ENCODE measurements at places on chromosomes 11 and 22.

GRCh38 chr11:91717169-91717568, 507.4 kb upstream of the FAT3 start:
- DNase-seq, result no peak

DNA sequence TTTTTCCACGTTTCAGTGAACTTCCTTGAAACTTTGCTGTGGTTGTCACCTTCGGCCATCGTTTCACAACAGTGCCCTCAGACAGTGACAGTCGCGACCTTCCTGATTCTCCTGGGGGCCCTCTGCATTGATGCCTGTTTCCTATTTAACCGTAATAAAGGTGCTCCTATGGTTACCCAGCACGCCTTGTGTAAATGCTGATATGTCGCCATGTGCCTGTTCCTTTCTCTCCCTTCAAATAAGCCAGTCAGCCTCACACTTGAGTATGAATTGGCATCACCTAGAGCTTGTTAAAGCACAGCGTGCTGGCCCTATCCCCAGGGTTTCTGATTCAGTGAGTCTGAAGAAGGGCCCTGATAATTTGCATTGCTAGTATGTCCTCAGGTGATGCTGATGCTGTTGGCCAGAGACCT, 104.8 kb downstream of the MICAL2 start:
- DNase-seq, result no peak

GRCh38 chr11:12803086-12803826, 129.0 kb downstream of the TEAD1 start:
- no peak for DNase-seq

DNA sequence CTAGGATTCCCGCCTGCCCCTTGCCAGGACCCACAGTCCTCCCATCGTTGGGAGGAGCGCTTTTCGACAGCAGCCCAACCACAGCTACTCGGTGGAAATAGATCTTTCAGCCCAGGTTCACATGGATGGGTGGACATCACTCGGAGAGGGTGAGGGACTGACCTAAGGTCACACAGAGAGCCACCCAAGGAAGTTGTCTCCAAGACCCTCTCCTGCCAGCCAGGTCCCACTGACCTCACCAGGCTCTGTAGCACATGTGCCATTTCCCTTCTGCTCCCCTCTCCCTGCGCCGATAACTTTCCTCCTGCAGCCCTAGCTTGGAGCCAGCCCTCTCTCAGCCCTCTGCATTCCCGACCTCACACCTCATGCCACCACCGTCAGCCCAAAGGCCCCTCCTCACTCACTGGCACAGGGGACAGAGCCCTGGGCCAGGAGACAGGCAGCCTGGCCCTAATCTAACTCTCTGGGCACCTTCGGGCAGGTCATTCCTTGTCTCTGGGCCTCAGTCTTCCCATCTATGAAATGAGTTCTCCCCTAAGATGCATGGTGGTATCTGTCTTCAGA, 4.7 kb downstream of the KCNJ4 start:
- no peak for DNase-seq

DNA sequence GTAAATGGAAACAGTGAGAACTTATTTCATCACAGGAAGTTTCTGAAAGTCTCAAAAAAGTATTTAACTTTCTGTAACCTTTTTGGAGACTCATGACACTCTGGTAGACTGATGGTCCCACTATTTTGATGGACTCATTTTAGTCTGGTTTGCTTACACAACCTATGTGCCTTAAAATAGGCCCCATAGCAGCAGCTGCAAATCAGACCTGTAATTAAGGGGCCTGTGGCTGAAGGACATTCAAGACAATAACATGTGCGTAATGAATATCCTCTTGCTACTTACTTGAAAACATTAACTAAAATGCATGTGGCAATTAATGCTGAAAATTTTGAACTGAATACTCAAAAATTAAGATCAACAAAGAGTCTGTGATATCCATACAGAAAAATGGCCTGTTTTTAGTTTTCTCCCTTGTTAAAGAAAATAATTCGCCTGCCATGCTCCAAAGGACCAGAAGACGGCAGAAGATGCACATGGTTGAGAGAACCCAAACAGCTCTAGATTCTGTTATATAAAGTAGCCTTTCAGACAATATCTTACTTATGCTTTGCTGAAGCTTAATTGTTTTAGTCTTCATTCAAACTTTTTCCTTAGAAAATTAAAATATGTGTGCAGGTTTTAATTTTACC, 568.5 kb downstream of the KCNA4 start:
- peak; percentile 4 for DNase-seq

- no peak for DNase-seq
These were observed 1.1 kb upstream of the C11orf65 start for GRCh38 chr11:108468478-108468864.

- no peak for DNase-seq
These were observed 46.1 kb upstream of the BLID start for GRCh38 chr11:122162095-122162494.

GRCh38 chr11:395866-396265, 1.9 kb downstream of the PKP3 start:
- no peak for DNase-seq

DNA sequence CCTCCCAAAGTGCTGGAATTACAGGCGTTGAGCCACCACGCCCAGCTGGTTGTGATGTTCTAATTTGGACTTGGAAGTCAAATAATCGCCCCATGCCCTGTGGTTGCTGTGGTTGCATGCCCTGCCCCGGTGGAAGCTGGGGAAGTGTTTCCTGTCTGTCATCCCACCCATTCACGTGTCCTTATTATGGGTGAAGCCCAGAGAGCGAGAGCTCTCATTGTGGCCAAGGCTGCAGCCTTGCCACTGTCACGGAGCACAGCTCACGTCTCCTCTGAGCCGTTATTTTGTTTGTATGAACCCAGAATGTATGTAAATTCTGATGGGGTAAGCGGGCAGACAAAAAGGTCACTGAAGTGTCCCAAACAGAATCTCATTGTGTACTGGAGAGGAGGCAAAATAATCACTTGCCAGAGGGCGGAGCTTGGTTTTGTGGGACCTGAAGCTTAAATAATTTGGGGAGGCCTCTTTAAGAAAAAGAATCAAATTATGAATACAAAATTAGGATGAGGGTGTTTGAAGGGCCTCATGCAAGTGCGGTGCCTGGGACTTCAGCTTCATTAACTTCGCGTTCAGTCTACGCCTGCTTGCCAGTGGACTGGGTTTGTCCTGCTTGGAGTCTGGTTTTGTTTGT, 25.8 kb upstream of the TREH start:
- no peak for DNase-seq

GRCh38 chr11:46694072-46694471, 6.3 kb downstream of the ARHGAP1 start:
- DNase-seq, result no peak

GRCh38 chr11:16909359-16910035, 104.7 kb downstream of the PLEKHA7 start:
- DNase-seq, result no peak

DNA sequence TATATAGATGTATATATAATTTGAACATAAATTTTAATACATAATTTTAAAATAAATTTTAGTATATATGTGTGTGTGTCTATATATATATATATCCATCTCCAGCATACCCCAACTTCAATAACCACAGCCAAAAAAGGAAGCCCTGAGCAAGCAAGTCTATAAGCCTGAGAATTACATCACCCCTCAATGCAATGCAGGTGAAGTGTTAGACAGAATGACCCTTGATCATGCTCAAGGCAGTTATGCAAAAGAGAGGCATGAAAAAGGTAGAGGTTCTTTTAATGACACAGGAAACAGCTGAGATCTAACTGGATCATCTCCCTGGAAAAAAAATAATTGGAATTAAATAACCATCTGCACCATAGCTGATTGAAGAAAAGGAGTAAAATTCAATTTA, 557.9 kb upstream of the ANO5 start:
- DNase-seq, result no peak

- DNase-seq, result no peak
These were observed 66.6 kb upstream of the PRODH start for GRCh38 chr22:19002684-19003038.

DNA sequence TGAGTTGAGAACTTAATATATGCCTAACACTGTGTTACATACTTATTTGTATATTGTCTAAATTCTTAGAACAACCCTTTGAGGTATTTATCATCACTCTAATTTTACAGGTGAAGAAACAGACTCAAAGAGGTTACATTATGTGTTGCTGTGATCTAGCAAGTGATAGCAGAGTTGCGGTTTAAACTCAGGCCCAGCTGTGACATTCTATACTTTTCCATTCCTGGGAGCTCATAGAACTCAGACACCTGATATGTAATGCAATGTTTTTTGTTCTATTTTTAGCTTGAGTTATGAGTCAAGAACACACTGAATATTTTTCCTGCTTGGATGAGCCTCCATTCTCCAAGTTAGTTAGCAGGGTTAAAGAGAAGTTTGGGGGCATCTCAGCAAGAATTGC, 449.7 kb upstream of the DDI1 start:
- DNase-seq, result no peak

Data from NCI-H446 (cell line).